ENCODE measurements at places on chromosomes 12 and 14. TPM values are rescaled to one million over a fixed set of nuclear protein-coding genes. Genes with fewer than 3 reads are reported as not detected.

GPR162 gene
- 5.5 TPM for total RNA-seq

IRF9 gene
- 62.4 TPM for total RNA-seq

DNA sequence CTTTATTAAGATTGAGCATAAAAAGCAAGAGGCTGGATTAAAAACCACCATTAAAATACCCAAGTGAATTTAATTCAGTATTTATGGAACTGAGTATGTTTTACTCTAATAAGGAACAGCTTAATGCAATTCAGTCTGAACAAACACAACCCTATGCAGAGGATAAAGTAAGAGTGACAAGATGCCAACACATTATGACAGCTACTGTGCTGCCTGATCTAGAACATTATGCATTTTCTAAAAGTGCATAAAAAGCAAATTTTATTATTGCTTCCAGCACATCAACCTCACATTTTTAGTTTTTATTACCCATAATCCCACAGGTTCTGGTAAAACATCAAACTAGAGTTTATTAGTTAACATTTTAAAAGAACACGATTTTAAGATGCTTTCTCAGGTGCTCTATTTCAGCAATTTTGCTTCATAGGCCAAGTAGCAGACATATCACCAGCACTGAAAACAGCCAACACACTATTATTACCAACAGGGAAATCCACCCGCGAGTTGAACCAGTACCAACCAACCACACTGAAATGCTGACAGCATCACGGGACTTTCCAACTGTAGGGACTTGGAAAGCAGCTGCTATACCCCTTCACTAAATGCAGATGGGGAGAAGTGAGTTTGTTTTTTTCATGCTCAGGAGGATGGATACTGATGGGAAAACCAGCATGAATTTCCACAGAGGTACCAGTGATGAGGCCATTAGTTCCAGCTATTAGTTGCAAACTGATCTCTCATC is 372.1 kb downstream of the KCNH5 start:
- H3K36me3 ChIP-seq: no peaks in the 10 kb centered on the region
- H3K4me3 ChIP-seq: no peak overlapping the region
- peaks cover 11% of the 10 kb centered on the region for H3K27me3 ChIP-seq
- DNase-seq: no peak
- H3K27ac ChIP-seq: no peak overlapping the region

DNA sequence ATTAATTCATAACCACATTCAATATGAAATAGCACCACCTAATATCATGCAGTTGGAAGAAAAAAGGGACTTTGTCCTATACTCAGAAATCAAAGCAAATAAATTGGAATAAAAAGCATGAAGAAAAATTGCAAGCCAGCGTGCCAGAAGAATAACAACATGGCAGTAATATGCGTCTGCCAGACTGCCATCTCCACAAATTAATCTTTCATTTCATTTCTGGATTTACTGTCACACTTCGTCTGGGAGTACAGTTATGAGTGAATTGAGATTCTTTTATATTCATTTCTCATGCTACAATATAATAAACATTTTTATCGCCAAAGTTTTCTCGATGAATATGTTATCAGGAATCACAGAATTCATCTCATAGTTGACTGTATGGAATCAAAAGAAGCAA is 1327.7 kb upstream of the SEL1L start:
- no peaks in the 10 kb centered on the region for H3K4me1 ChIP-seq
- no peaks in the 10 kb centered on the region for H3K27me3 ChIP-seq
- H3K4me3 ChIP-seq: no peak overlapping the region

GRCh38 chr12:110533607-110534006 is 31.5 kb downstream of the RAD9B start:
- no peaks in the 10 kb centered on the region for H3K27me3 ChIP-seq
- peaks cover 7% of the 10 kb centered on the region for H3K36me3 ChIP-seq
- H3K27ac ChIP-seq: peak overlapping the region; percentile 47

DNA sequence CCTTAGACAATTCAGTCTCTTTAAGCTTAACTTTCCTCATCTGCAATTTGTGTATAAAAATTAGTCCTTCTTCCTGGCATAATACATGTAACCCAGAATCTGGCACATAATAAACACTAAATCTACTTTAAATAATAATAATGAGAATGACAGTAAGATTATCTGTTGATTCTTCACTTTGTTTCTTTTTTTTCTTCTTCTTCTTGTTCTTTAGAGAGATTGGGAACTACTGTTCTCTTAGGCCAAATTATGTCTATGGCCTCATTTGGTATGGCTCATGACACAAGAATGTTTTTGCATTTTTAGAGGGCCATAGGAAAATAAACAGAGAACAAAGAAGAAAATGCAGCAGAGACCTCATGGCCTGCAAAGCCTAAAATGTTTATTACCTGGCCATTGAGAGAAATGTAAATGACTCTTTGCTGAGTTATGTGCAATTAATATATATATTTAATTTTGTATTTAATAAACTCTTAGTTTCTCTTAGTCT is 275.8 kb downstream of the SLC6A15 start:
- no peaks in the 10 kb centered on the region for H3K27me3 ChIP-seq
- no peak overlapping the region for H3K27ac ChIP-seq
- peaks cover 5% of the 10 kb centered on the region for H3K4me1 ChIP-seq
- no peaks in the 10 kb centered on the region for H3K36me3 ChIP-seq

- H3K36me3 ChIP-seq: no peaks in the 10 kb centered on the region
- H3K4me1 ChIP-seq: peaks cover 16% of the 10 kb centered on the region
- peaks cover 6% of the 10 kb centered on the region for H3K27me3 ChIP-seq
- no peak overlapping the region for H3K27ac ChIP-seq
Measured at GRCh38 chr14:101286271-101287018, 274.9 kb upstream of the DIO3 start.

- no peaks in the 10 kb centered on the region for H3K36me3 ChIP-seq
- no peak overlapping the region for H3K27ac ChIP-seq
- DNase-seq: no peak
- no peak overlapping the region for H3K4me3 ChIP-seq
- peaks cover 6% of the 10 kb centered on the region for H3K4me1 ChIP-seq
Measured at GRCh38 chr12:96994900-96995299, 87.8 kb downstream of the NEDD1 start.

DNA sequence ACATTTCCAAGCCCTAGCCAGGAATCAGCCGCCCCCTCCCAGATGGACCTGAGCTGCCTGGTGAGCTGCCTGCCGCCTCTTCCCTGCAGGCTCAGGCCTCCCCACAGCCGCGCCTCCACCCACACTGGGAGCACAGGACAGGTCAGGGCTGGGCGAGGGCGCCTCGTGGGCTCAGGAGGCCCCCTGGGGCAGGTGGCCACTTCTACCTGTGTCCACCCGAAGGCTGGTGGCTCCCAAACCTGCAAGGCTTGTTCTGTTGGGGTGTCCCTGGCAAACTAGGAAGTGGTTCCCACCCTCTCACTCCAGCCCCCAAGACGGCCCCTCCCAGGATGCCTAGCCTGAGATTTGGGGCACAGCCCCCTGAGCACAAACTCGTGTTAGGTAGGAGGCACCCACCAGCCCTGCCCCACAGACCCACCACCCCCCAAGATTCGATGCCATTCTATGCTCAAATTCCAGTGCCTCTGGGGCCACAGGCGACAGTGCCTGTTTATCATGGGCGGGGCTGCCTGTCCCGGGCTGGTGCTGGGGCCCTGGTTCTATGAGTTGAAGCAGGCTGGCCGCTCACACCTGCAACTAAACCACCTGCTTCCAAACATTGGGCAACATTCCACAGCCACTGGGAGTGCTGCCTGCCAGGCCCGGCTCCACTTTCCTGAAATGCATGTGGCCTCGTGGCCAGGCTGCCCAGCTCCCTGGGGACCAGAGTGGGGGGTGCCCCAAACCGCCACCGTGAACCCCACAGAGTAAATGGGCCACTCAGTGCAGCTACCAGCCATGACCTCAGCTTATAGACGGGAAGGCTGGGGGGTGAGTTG is 6.8 kb downstream of the MMP17 start:
- peaks cover 17% of the 10 kb centered on the region for H3K27me3 ChIP-seq
- DNase-seq: no peak
- H3K27ac ChIP-seq: no peak overlapping the region
- H3K4me1 ChIP-seq: no peaks in the 10 kb centered on the region
- H3K4me3 ChIP-seq: no peak overlapping the region
- H3K36me3 ChIP-seq: no peaks in the 10 kb centered on the region

- no peaks in the 10 kb centered on the region for H3K36me3 ChIP-seq
- H3K4me3 ChIP-seq: no peak overlapping the region
- no peaks in the 10 kb centered on the region for H3K4me1 ChIP-seq
- H3K27me3 ChIP-seq: no peaks in the 10 kb centered on the region
- DNase-seq: no peak
Measured at GRCh38 chr14:57761800-57762199, 104.1 kb downstream of the SLC35F4 start.

GRCh38 chr12:119602734-119603094 is 9.1 kb downstream of the TMEM233 start:
- no peak overlapping the region for H3K4me3 ChIP-seq
- no peaks in the 10 kb centered on the region for H3K4me1 ChIP-seq
- H3K27me3 ChIP-seq: peaks cover 64% of the 10 kb centered on the region
- H3K36me3 ChIP-seq: no peaks in the 10 kb centered on the region

DNA sequence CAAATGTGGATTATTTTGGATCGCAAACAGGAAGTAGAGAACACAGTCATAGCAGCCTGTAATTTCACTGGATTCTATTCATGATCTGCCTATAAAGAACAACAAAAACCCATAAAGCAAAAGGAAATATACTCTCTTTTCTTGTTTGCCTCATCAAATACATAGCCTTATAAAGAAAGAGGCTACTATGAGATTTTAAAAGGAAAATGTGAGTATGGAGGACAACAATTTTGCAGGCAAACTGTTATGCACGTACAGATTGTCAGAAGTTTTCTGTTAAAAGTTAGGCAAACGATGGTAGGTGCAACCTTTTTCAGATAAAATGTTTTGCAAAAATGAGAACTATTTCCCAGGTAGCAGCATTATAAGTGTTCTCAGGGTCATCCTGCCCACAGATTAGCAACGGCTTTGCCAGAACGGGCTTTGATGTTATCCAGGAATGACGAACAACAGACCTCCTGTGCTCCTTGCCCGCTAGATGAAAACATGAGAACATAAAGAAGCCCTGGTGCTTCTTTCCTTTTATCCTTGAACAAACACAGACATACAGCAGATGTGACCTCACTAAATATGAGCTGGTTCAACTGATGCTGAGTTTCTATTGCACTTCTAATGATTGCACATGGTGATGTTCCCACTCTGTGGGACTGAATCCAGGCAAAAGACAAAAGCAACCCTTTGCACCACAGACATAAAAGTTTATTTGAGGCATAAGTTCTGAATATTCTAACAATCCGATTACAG is 88.1 kb downstream of the ITPR2 start:
- H3K4me3 ChIP-seq: no peak overlapping the region
- H3K36me3 ChIP-seq: peaks cover 3% of the 10 kb centered on the region
- H3K27ac ChIP-seq: no peak overlapping the region
- no peak for DNase-seq

- no peak overlapping the region for H3K4me3 ChIP-seq
- H3K4me1 ChIP-seq: peaks cover 5% of the 10 kb centered on the region
- H3K36me3 ChIP-seq: peaks cover 8% of the 10 kb centered on the region
Measured at GRCh38 chr12:45914090-45914489, 76.3 kb downstream of the SCAF11 start.

- H3K27me3 ChIP-seq: peaks cover 32% of the 10 kb centered on the region
- no peak for DNase-seq
- H3K4me1 ChIP-seq: no peaks in the 10 kb centered on the region
- no peak overlapping the region for H3K27ac ChIP-seq
Measured at GRCh38 chr14:54316652-54317051, 80.2 kb upstream of the CDKN3 start.

DNA sequence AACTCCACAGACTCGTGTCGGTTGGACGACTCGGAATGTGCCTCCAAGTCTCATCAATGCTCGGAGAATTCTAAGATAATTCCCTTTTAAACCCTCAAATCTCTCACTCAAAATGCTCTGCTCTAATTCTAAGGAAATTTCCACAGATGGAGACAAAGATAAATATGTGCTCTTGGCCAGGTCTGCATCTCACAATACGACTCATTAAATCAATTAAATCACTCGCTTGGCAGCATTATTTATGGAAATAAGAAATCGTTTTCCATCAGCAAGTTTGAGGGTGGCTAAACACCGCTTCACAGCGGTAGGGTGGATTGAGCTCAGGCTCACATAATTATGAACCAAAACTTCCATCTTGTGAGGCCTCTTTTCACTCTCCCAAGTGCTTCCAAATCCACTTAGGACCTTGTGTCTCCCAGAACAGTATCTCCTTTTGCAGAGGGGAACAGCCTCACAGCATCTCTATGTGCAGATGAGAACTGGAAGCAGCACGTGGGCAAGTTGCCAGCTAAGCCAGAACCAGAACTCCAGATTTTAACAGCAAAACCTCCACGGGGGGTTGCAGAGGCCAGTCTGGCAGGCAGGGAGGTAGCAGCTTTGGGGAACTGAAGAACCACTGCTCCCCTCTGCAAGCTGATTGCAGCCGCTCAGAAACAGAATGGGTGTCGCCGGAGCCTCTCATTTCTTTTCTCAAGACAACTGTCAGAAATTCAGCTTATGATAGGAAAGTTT is 43.8 kb downstream of the RIMBP2 start:
- H3K4me3 ChIP-seq: no peak overlapping the region
- no peaks in the 10 kb centered on the region for H3K4me1 ChIP-seq
- H3K36me3 ChIP-seq: peaks cover under 1% of the 10 kb centered on the region

GRCh38 chr14:91114079-91115065 is 499 bp downstream of the DGLUCY start:
- peak overlapping the region; percentile 77 for H3K4me3 ChIP-seq
- H3K27ac ChIP-seq: peak overlapping the region; percentile 99
- H3K27me3 ChIP-seq: no peaks in the 10 kb centered on the region
- H3K4me1 ChIP-seq: peaks cover 45% of the 10 kb centered on the region
- peak; percentile 59 for DNase-seq
- peaks cover 15% of the 10 kb centered on the region for H3K36me3 ChIP-seq

DNA sequence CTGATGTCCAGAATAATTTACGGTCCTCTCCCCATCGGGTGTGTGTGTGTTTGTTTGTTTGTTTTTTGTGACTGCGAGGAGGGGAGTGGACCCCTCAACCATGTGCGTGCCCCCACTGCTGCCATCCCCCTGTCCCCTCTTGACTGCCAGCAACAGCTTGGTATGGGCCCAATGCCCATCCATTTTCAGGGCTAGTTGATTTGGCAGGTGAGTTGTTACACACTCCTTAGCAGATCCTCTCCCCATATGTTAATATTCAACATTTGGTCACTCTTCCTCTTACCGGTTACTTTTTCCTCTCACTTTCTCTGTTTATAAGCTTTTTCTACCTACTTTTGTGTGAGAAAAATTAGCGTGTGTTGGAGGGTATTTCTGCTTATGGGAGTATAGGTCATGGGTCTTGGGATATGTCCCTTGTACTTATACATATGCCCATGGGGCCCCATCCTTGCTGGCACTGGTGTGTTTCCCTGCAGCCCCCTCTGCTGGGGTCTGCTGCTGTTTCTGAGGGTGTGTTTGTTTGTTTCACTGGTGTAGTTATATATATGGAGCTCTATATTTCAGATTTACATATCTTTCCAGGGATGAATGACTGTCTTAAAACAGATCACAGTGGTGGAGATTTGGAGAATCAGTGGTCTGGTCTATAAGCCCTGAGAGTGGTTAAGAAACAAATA is 33.8 kb downstream of the ZFHX2 start:
- H3K27ac ChIP-seq: no peak overlapping the region
- H3K4me1 ChIP-seq: no peaks in the 10 kb centered on the region
- DNase-seq: no peak
- peaks cover 4% of the 10 kb centered on the region for H3K36me3 ChIP-seq
- no peak overlapping the region for H3K4me3 ChIP-seq
- H3K27me3 ChIP-seq: no peaks in the 10 kb centered on the region

GRCh38 chr14:70108419-70108818 is 80.3 kb downstream of the SLC8A3 start:
- no peak for DNase-seq
- H3K27me3 ChIP-seq: peaks cover 22% of the 10 kb centered on the region
- no peak overlapping the region for H3K4me3 ChIP-seq
- H3K36me3 ChIP-seq: no peaks in the 10 kb centered on the region
- no peaks in the 10 kb centered on the region for H3K4me1 ChIP-seq
- no peak overlapping the region for H3K27ac ChIP-seq
